ENCODE measurements at places on chromosomes 7 and 10.

- DNase-seq: no peak
Measured at GRCh38 chr7:90625562-90625961, 29.4 kb downstream of the CDK14 start.

- DNase-seq: no peak
Measured at GRCh38 chr7:94710256-94710655, 54.3 kb upstream of the SGCE start.

DNA sequence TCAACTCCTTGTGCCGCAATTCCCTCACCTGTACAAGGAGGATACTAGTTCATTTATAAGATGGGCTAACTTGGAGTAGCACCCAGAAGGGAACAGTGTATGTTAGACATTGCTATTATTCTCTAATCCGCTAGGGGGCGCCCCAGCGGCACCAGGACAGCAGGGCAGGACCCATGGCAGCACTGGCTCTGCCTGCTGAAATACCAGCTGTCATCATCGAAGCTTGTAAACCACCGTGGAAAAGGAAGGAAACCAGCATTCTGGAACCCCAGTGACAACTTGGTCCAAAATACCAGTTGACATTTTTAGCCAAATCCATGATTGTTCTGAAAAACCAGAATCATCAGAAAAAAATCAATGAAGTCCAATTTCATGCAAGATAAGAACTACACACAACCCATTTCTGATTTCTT, 134.4 kb downstream of the ITGA8 start:
- no peak for DNase-seq

GRCh38 chr7:48097521-48098231, 8.6 kb downstream of the UPP1 start:
- peak; percentile 47 for DNase-seq

- DNase-seq: no peak
Measured at GRCh38 chr7:29234438-29234837, 39.9 kb downstream of the CHN2 start.

DNA sequence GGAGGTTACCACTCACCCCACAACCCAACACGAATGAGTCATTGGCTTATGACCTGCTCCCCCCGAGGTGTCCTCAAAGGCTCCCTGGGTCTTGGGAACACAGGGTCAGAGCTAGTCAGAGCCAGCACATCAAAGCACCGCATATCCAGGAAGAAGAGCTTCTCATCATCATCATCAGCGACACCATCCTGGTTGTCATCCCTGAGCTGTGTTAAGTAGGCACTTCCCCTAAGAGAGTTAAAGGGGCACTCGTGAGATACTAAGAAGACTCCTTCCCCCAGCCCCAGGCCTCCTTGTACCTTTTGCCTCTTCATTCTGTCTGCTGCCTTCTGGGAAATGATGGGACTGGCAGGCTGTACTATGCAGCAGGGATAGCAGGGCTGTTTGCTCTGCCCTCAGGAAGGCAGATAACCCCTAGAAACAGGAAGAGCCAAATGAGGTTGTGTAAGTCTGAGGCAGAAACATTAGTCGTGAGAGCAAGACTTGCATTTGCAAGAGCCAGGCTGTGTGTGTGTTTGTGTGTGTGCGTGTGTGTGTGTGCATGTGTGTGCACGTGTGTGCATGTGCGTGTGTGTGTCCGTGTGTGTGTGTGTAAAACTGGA, 11.1 kb upstream of the CPA1 start:
- DNase-seq: peak; percentile 32

DNA sequence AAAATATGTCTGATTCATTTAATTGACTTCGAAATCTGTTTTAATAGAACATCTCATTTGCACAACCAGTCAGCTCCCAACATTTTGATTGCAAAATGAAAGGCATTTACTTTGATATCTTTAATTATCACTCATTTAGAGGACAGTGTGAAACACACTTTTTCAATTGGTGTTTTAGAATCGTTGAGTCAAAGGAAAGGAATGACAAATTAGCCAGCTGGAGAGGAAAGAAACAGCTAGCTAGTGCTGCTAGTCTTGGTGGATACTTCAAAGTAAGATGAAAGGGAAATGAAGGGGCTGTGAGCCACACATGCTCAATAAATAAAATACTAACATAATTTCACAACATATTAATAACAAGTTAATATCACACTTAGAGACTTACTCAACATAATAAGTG, 570.2 kb downstream of the PHTF2 start:
- DNase-seq: no peak

- no peak for DNase-seq
Measured at GRCh38 chr10:77416311-77417135, 221.1 kb downstream of the KCNMA1 start.

DNA sequence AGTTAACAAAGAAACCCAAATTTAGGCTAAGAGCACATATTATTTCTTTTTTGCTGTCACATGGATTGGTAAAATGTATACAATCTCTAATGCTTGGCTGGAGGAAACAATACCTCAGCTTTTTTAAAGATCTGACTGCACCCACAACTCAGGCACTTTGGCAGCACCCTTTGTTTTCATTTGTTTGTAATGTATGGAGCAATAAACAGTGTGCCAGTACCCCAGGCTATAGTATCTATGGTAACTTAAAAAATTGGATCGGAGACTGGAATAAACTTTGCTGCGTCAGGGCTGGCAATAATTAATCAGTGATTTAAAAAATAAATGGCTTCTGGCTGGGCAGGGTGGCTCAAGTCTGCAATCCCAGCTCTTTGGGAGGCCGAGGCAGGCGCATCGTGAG, 27.2 kb downstream of the POLR1F start:
- no peak for DNase-seq

GRCh38 chr10:116742367-116743265, at the start of gene HSPA12A:
TSS of gene HSPA12A (minus strand) at chr10:116742566. CDS start at chr10:116742469, 97 bp downstream.
- DNase-seq: peak; percentile 20

GRCh38 chr7:55554038-55554437, 18.3 kb downstream of the VOPP1 start:
- no peak for DNase-seq

- no peak for DNase-seq
Measured at GRCh38 chr10:23525406-23525805, 86.5 kb downstream of the OTUD1 start.

DNA sequence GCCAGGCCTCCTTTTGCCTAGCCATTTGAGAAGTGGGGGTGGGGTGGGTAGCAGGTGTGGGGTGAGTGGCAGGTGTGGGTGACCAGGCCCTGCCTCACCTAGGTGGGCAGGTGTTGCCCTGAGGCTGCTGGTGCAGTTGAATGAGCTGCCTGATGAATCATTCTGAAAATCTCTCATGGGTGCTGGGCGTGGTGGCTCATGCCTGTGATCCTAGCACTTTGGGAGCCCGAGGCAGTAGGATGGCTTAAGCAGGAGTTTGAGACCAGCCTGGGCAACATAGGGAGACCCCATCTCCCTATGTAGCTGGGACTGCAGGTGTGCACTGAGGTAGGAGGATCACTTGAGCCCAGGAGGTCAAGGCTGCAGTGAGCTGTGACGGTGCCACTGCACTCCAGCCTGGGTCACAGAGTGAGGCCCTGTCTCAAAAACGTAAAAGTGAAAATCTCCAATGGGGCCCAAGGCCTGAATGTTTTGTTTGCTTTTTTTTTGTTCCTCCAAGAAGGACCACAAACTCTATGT, 17.7 kb downstream of the TSPAN14 start:
- no peak for DNase-seq

DNA sequence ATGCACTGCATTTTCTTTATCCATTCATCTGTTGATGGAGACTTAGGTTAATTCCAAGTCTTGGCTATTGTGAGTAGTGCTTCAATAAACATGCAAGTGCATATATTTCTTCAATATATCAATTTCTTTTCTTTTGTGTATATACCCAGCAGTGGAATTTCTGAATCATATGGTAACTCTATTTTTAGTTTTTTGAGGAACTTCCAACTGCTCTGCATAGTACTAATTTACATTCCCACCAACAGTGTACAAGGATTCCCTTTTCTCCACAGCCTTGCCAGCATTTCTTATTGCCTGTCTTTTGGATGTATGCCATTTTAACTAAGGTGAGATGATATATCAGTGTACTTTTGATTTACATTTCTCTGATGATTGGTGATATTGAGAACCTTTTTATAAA, 145.2 kb downstream of the LYZL1 start:
- DNase-seq: no peak

DNA sequence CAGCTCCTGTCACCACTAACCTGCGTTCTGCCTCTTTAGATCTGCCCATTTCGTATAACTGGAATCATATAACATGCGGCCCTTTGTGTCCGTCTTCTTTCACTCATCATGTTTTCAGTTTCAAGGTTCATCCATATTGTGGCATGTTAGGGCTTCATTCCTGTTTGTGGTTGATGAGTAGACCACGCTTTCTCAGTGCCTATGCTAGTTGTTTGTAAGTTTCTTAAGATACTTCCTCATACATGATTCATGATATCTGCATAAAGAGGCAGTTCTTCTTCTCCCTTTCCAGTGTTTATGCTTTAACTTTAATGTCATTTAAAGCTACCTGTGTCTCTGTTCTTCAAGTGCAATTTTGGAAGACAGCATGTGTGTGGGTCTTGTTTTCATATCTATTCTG, 79.5 kb upstream of the FAM20C start:
- DNase-seq: no peak

DNA sequence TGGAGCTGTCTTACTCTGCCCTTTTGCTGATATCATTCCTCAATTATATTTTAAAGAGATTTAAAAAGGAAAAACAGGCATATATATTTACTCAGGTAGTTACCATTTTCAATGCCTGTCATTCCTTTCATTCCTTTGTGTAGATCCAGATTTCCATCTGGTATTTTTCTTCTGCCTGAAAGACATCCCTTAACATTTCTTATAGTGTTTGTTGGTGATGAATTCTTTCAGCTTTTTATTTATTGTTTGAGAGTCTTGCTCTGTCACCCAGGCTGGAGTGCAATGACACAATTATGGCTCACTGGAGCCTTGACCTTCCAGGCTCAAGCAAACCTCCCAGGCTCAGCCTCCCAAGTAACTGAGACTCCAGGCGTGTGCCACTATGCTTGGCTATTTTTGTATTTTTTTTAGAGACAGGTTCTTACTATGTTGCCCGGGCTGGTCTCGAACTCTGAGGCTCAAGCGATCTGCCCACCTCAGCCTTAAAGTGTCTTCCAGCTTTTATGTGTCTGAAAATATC, 5.6 kb upstream of the POM121 start:
- DNase-seq: no peak

DNA sequence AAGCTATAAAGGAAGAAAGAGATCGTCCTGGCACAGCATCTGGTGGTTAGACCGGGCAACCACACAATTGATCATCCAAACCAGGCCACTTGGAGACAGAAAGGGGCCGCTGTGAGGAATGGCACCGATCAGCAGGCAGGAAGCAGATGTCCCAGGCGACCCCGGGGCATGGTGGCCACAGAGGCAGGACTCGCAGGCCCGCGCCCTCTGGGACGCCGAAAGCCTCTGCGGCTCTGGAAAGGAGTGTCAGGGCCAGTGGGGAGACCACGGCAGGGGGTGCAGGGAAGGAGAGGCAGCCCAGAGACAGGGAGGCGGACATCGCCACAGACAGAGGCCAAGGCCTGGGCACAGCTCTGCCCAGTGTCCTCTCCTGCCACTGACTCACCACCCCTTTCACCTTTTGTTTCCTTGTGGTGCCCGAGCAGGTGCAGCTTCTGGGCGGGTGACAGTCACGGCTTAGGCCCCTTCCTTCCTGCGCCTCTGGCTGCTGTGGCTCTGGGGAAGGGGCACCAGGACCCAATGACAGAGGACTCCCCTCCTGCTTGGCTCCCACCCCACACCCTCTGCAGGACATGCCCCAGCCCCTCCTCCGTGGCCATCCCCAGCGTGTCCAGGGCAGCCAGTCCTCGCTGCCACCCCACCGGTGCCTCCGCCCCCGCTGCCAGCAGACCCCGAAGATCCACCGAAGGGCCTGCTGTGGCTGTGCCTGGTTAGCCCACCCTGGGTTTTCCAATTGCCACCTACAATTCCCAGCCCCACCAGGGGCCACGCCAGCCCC, 10.9 kb downstream of the STK32C start:
- no peak for DNase-seq

DNA sequence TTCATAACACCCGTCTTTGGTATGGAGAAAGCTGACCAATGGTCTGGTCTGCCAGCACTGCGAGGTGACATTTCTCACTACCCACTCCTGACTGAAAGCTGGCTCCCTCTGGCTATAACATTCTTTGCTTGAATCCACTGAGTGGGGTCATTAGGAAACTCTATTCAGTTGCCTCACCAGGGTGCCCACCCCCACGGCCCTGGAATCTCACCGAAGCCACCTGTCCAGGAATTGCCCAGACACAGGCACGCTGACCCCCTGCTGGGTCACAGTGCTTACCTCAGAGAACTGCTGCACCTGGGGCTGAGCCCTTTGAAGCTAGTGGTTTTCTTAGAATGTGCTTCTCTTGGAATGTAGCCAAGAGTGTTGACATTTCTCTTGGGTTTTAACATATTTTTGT, 28.6 kb downstream of the HECW1 start:
- no peak for DNase-seq

- no peak for DNase-seq
Measured at GRCh38 chr10:89355394-89355931, 22.4 kb upstream of the IFIT1B start.

DNA sequence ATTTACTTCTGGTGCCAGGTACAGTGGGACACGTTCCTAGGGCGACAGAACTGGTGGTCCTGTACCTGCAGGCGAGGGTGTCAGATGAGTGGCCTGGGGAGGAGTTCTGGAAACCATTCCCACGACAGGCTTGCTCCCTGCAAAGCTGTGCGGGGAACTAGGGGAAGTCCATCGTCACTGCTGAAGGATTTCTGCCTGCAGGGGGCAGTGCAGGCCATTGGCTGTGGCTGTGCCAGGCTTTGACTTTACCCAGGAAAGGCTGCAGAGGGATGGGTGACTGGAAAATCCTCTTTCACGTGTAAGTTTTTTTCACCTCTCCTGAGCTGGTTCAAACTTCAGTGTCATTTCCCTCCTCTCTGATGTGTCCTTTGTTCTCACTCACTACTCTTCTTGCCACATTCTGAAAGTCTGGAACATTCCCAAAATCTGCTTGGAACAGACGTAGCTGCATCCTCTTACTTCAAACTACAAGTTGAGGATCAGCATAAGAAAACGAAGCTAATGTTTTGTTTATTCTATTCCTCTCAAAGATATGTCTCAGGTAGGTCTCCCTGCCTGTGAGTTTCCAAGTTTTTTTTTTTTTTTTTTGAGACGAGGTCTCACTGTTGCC, 126.5 kb downstream of the SH2D4B start:
- no peak for DNase-seq

All from CD8-positive, alpha-beta memory T cell (primary cell).